Caco-2 (cell line): ENCODE measurements at places on chromosomes 1 and 21. TPM values are rescaled to one million over a fixed set of nuclear protein-coding genes. Genes with fewer than 3 reads are reported as not detected.

DNA sequence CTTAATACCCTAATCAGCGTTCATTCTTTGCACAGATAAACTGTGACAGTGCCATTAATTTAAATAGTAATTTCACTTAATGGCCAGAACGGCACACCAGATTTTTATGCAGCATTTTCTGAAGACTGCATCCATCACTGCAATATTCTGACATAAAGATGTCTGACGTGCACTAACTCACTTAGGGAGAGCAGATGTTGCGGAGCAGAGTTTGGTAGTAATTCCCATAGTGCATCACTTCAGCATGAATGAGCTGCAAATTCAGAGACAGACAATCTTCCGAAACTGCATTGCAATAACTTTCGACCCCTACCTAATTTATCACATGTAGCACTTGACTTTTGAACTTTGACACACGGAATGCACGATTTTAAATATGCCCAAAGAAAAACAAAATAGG is 225.3 kb downstream of the KCTD3 start:
- no peak overlapping the region for H3K27ac ChIP-seq
- no peaks in the 10 kb centered on the region for H3K36me3 ChIP-seq
- DNase-seq: no peak
- no peaks in the 10 kb centered on the region for H3K27me3 ChIP-seq
- no peaks in the 10 kb centered on the region for H3K4me1 ChIP-seq

GRCh38 chr21:45588871-45589491 is 46.7 kb upstream of the SLC19A1 start:
- peak; percentile 7 for DNase-seq
- H3K27me3 ChIP-seq: no peaks in the 10 kb centered on the region
- H3K4me3 ChIP-seq: no peak overlapping the region

GRCh38 chr1:25011943-25012638 is 82.0 kb upstream of the RUNX3 start:
- no peak for DNase-seq
- H3K27me3 ChIP-seq: no peaks in the 10 kb centered on the region
- H3K27ac ChIP-seq: no peak overlapping the region
- no peak overlapping the region for H3K4me3 ChIP-seq

GRCh38 chr1:169588785-169589485 is 2.7 kb upstream of the F5 start:
- H3K27me3 ChIP-seq: no peaks in the 10 kb centered on the region
- DNase-seq: no peak
- no peaks in the 10 kb centered on the region for H3K36me3 ChIP-seq

DNA sequence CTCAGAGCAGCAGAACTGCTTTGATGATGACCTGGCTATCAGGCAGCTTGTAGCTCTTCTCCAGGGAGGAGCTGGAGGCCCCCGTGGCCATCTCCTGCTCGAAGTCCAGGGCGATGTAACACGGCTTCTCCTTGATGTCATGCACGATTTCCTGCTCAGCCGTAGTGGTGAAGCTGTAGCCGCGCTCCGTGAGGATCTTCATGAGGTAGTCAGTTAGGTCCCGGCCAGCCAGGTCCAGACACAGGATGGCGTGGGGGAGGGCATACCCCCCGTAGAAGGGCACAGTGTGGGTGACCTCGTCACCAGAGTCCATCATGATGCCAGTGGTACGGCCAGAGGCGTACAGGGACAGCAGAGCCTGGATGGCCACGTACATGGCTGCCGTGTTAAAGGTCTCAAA is 18.3 kb upstream of the TP53BP2 start:
- 0 out of 2 replicates have a peak, but pooled peaks cover 5% of the 10 kb centered on the region for H3K4me1 ChIP-seq
- no peak overlapping the region for H3K27ac ChIP-seq
- no peak overlapping the region for H3K4me3 ChIP-seq
- no peaks in the 10 kb centered on the region for H3K36me3 ChIP-seq
- no peaks in the 10 kb centered on the region for H3K27me3 ChIP-seq

GRCh38 chr1:151144474-151145303 is 1.7 kb downstream of the SEMA6C start:
- no peaks in the 10 kb centered on the region for H3K27me3 ChIP-seq
- H3K36me3 ChIP-seq: no peaks in the 10 kb centered on the region
- no peak for DNase-seq
- H3K27ac ChIP-seq: no peak overlapping the region

GRCh38 chr1:187409341-187409740 is 580.6 kb downstream of the PLA2G4A start:
- no peak for DNase-seq
- no peak overlapping the region for H3K4me3 ChIP-seq
- H3K27ac ChIP-seq: no peak overlapping the region
- H3K4me1 ChIP-seq: peaks cover 15% of the 10 kb centered on the region
- no peaks in the 10 kb centered on the region for H3K36me3 ChIP-seq

- peak overlapping the region; percentile 82 for H3K4me3 ChIP-seq
- H3K4me1 ChIP-seq: peaks cover 17% of the 10 kb centered on the region
- no peaks in the 10 kb centered on the region for H3K27me3 ChIP-seq
- no peaks in the 10 kb centered on the region; the same call in 1 of the 2 replicates for H3K36me3 ChIP-seq
Observed at GRCh38 chr1:1164701-1165451, 8.8 kb upstream of the TTLL10 start.

- no peak overlapping the region for H3K4me3 ChIP-seq
Observed at GRCh38 chr1:6888870-6889269, 103.6 kb downstream of the CAMTA1 start.

- no peak overlapping the region for H3K27ac ChIP-seq
- H3K4me1 ChIP-seq: no peaks in the 10 kb centered on the region
- no peaks in the 10 kb centered on the region for H3K36me3 ChIP-seq
- DNase-seq: no peak
Observed at GRCh38 chr1:87103074-87103473, 188.6 kb downstream of the HS2ST1 start.

DNA sequence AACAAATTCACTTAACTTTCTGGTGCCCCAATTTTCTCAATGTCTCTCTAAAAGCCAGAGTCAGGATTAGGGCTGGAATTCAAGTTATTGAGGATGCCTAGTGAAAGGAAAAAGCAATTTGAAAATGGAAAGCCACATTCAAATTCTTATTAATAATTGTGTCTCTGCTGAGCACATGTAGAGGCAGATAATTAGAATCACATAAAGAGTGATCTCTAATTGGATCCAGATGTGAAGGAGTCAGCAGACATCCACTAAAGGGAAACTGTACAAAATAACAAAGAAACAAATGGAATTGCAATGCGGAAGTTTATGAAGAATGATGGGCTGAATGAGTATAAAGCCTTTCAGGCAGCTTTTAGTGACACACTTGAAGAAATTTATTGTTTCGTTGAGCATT is 482.6 kb downstream of the TTLL7 start:
- DNase-seq: no peak
- no peak overlapping the region for H3K4me3 ChIP-seq
- no peak overlapping the region for H3K27ac ChIP-seq

DNA sequence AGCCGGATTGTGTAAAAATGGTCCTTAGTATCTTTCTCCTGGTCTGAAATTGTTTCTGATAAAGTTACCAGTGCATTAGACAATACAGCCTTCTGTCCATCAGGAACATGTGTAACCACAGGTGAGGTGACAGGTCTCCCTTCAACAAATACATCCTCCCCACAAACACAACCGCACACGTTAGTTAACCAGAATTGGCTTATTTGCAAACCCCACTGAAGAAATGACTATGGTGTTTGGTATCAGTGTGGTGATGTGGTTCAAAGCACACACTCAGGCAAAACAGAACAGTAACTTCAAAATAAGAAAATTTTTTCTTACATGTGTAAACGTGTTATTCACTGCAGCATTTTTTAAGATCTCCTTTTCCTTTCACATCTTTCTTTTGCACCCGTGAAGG is 517.2 kb upstream of the NR5A2 start:
- no peak overlapping the region for H3K27ac ChIP-seq
- H3K36me3 ChIP-seq: no peaks in the 10 kb centered on the region
- DNase-seq: no peak
- H3K27me3 ChIP-seq: no peaks in the 10 kb centered on the region

DNA sequence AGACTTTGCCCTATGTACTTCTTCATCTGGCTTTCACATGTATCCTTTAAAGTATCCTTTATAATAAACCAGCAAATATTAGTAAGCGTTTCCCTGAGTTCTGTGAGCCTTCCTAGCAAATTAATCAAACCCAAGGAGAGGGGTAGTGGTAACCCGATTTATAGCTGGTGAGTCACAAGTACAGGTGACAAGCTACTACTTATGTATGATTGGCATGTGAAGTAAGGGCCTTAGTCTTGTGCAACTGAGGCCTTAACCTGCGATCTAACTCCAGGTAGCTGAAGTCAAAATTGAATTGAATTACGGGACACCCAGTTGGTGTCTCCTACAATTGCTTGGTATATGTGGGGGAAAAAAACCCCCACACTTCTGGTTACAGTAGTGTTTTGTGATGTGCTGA is 26.0 kb downstream of the SLC16A1 start:
- no peaks in the 10 kb centered on the region for H3K27me3 ChIP-seq
- H3K4me1 ChIP-seq: peaks cover 30% of the 10 kb centered on the region
- no peaks in the 10 kb centered on the region for H3K36me3 ChIP-seq
- DNase-seq: no peak

DNA sequence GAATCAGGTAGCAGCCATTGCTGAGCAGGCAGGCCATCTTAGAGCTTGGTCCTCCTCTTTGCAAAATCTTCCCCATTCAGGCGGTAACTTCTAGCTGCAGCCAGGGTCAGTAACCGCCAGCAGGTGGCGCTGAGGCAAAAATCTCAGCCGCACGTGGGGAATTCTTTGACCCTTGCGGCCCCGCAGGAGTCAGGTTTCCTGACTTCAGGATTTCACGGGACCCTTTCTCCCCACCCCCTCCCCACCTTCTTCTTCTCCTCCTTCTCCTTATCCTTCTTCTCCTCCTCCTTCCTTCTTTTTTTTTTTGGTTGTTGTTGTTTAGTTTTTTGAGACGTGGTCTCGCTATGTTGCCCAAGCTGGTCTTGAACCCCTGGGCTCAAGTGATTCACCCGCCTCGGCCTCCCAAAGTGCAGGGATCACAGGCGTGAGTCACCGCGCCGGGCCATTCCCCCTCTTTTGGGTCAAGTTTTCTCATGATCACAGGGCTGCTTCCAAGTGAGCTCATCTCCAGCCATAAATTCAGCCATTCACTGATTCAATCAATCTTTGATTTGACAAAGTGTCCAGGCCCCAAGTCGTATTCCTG is 33.4 kb upstream of the TENT5B start:
- H3K36me3 ChIP-seq: no peaks in the 10 kb centered on the region
- H3K27ac ChIP-seq: no peak overlapping the region
- DNase-seq: peak; percentile 70
- no peaks in the 10 kb centered on the region for H3K27me3 ChIP-seq
- no peak overlapping the region for H3K4me3 ChIP-seq

GRCh38 chr1:39926343-39926793 is 24.7 kb upstream of the MYCL start:
- no peaks in the 10 kb centered on the region for H3K36me3 ChIP-seq
- no peak overlapping the region for H3K4me3 ChIP-seq
- no peaks in the 10 kb centered on the region for H3K27me3 ChIP-seq
- no peaks in the 10 kb centered on the region for H3K4me1 ChIP-seq
- no peak for DNase-seq

- no peak overlapping the region for H3K4me3 ChIP-seq
- H3K27me3 ChIP-seq: no peaks in the 10 kb centered on the region
- H3K27ac ChIP-seq: no peak overlapping the region
- no peak for DNase-seq
Observed at GRCh38 chr1:46522184-46522968, 29.1 kb downstream of the KNCN start.

DNA sequence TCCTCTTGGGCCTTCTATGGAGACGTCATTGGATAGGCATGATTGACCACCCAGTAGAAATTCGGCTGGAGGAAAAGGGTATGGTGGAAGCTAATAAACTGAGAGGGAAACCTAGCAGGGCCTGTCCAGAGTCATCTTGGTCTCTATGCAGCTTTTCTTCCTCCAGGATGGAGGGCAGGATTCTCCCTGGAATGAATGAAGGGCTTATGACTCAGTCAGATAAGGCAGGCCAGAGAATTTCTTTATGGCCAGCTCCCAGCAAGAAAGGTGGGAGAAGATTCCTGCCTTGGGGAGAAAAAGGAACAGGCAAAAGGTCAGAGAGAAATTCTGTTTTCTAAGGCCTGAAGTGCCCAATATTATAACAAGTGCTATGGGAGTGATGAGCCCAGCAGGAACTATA is 17.1 kb downstream of the FBLIM1 start:
- peaks cover 40% of the 10 kb centered on the region for H3K4me1 ChIP-seq
- no peaks in the 10 kb centered on the region for H3K36me3 ChIP-seq
- H3K27me3 ChIP-seq: no peaks in the 10 kb centered on the region
- H3K4me3 ChIP-seq: no peak overlapping the region

DNA sequence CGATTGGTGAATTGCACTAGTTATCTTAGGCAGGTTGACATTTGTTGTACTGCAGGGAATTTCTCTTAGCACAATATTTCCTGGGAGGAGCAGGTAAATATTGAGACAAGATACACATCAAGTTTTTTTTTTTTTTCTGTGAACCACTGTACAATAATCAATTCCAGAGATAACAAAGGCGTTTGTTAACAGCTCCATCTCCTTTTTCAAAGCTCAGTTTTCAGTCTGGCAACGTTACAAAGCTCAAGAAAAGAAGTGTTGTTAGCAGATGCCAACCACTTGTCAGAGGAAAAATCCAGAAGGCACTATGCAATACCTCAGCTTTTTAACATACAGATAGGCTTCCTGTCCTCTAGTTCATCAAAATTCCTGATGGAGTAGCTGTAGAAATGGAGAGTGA is 40.9 kb upstream of the DAB1 start:
- H3K4me3 ChIP-seq: no peak overlapping the region
- H3K36me3 ChIP-seq: no peaks in the 10 kb centered on the region
- H3K27ac ChIP-seq: no peak overlapping the region
- H3K27me3 ChIP-seq: no peaks in the 10 kb centered on the region

DNA sequence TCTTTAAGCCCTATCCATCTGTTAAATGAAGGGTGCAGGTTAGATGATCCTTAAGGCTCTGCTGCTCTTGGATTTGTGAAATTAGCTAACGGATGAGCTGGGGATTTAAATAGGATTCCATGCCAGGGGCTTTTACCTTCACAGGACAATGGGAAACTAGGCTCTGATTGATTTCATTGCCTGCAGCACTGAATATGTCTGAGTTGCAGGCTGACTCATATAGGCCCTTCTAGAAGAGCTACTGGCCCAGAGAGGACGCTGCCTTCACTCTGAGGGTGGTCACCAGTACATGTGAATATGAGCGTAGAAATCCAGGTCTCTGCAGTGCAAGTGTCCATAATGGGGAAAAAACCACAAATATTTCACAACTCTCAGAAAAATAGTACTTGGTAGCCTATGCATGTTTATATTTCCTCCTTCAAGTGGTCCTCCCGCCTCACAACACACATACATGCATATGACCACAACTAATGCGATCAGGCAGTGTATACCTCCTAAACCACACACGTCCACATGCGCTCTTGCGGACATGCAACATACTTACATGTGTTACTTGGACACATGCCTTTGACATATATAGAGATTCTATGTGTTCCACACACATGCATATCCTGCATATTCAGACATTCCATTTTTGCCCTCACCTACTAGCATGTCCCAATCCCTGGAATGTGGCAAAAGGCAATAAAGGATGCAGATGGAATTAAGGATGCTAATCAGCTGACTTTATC is 233.8 kb upstream of the JUN start:
- H3K27me3 ChIP-seq: no peaks in the 10 kb centered on the region
- no peak overlapping the region for H3K27ac ChIP-seq
- no peaks in the 10 kb centered on the region for H3K4me1 ChIP-seq
- DNase-seq: no peak
- H3K36me3 ChIP-seq: no peaks in the 10 kb centered on the region
- H3K4me3 ChIP-seq: no peak overlapping the region

MNDA gene
- not detected in 2 replicates for total RNA-seq

OR6N1 gene
- not detected in 2 replicates for total RNA-seq

GJA9 gene
- total RNA-seq: not detected in 2 replicates

HCRTR1 gene
- total RNA-seq: not detected in 2 replicates

RIPPLY3 gene
- total RNA-seq: 0.91 and 1.2 TPM in 2 replicates

PRAMEF14 gene
- not detected in 2 replicates for total RNA-seq

ZBED6 gene
- total RNA-seq: 19.9 and 20.5 TPM in 2 replicates

C1QB gene
- total RNA-seq: not detected in 2 replicates
